ENCODE measurements at places on chromosomes 11 and 22. TPM values are rescaled to one million over a fixed set of nuclear protein-coding genes. Genes with fewer than 3 reads are reported as not detected.

DNA sequence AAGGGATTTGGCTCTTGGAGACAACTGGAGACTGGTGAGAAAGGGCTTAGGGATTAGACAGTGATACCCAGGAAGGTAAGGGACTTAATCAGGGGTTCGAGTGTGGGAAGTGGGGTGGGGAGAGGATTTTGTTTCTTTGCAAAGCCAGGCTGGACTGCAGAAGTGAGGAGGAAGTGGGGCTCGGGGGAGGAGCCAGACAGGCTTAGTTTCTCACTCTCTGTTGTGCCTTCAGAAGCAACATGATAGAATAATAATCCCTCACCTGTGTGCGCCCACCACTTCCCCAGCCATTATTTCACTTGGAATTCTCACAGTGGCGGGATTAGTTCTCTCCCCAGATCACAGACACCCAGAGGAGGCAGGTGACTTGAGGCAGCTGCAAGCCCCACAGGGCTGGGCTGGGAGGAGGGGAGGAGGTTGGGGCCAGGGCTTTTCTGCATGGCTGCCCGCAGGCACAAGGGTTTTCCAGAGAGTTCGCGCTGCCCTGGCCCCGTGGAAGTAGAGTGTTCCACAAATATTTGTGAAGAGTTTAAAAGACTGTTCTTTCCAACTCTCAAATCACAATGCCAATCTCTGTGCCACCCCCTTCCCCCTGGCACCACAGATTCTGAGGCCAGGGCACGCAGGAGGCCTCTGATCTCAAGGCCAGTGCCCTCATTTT lies 4.0 kb upstream of the SEC14L2 start:
- no peak for DNase-seq

DNA sequence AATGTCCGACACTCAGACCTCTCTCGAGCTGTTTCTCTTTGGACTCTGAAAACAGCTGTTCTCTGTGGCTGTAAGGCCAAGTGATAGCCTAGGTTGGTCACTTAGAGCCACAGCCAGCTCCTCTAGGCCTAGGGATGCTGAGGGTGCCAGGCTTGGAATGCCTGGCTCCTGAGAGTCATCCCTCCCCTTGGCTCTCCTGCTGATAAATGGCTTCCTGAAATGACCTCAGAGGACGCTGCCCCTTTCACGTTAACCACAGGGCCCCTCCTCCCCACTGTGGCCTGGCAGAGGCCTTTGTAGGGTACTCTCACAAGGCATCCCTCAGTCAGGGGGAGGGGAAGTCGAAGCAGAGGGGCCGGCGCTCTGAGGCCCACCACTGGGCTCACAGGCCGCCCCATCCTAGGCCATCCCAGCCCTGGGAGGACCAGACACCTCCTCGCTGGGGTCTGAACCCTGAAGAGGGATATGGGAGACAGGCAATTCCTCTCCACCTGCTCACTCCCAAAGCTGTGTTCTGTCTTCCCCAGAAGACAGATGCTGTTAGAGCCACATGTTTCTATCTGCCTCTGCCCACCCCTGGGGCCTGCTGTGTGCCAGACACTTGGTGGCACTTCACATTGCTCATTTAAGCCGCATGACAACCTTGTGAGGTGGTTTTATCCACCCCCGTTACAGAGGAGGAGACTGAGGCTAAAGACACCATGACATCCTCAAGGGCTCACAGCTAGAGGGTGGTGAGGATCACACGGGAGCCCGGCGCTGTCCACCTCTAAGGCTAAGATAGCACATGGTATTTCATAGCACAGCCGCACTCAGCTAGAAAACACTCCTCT lies 50.9 kb downstream of the ARFGAP3 start:
- DNase-seq = no peak

DNA sequence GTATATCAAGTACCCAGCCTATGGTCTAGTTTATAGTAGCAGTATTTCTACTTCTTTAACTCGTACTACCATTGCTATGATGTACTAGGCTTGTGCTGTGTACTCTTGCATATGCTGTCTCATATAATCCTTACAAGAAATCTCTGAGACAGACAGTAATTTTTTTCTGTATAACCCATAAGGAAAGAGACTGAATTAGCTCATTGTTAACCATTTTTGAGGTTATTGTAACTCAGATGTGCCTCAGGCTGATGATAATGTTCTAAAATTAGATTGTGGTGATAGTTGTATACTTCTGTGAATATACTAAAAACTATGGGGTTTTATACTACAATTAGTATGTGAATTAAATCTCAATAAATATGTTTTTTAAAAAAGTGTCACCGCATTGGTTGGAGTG lies 112.2 kb upstream of the RRM1 start:
- no peak for DNase-seq

DNA sequence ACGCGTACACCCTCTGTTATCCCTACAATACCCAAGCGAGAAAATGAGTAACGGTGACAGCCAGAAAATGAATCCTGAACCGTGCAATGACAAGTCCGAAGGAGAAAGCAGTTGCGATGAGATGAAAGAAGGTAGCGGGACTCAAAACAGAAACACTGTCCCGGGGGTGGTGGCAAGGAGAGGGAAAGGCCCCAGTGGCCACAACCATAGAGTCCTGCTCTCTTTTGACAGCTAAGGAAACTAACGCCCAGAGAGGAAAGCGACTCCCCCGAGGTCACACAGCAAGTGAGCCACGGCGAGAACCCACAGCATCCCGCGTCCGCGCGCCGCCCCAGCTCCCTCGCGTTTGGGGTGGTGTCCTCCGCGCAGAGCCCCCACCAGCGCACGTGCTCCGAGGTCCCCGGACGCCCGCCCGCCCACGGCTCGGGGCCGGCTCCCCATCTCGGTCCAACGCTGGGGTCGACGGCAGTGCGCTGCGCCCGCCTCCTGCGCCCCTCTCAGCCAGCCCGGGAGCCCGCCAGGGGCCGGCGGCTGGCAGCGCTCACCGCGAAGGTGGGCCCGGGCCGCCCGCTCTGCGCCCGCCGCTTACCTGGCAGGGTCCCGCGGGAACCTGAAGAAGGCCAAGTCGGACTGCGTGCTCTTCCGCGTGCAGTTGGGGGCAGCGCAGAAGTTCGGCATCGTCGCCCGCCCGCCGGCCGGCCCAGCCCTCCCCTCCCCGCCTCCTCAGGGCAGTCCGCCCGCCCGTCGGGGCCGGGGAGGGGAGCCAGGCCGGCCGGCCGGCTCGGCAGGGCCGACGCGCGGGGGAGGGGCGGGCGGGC lies 564 bp downstream of the THAP12 start:
- DNase-seq = peak; percentile 81

DNA sequence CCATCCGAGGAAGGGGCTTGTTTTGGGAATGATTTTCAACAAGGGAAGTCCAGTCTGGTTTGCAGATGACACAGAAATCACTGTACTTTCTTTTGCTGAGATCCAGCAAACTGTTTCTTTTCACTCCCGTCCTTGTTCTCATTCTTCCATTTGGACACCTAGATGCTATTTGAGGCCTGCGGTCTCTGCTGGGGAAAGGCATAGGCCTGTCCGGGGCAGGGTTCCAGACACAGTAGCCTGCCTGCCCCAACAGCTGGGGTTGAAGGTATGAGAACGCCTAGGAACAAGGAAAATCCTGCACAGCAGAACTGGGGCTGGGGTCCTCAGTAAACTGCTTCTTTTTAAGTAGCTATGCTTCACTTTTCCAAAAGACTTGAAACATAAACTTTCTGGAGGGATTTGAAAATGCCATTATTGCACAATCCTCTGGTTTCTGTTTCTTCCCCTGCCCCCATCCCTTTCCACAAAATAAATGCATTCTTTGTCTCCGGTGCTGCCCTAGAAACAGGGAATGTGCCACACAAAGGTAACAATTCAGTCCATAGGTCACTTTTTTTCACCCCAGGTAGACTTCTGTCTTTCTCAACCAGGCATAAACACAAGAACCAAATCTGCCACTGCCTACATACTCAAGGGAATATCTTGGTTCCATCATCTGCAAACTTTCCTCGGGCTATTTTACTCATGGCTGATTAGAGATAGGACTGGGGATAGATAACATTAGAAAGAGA lies 174.8 kb upstream of the MTMR2 start:
- no peak for DNase-seq

DNA sequence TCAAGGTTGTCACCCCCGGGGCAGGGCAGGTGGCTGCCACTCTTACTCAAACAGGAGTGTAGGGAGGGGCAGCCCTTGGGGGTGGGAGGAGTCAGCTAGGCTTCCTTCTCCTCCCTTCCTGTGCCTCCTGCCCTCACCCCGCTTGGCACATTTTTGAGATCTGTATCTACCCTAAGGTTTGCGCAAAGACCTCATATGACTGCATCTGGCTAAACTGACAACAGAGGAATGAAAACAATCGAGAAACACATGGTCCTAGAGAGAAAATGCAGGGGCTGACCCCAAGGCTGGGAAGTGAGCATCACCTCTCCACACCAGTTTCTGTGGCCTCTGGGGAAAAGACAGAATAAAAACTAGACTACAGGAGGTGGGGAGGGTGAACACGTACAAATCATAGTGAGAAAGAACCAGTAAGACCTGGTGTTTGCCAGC lies 28.1 kb downstream of the IGSF9B start:
- DNase-seq = no peak

- no peak for DNase-seq
Measured at GRCh38 chr22:37797874-37798500, 9.7 kb upstream of the GCAT start.

DNA sequence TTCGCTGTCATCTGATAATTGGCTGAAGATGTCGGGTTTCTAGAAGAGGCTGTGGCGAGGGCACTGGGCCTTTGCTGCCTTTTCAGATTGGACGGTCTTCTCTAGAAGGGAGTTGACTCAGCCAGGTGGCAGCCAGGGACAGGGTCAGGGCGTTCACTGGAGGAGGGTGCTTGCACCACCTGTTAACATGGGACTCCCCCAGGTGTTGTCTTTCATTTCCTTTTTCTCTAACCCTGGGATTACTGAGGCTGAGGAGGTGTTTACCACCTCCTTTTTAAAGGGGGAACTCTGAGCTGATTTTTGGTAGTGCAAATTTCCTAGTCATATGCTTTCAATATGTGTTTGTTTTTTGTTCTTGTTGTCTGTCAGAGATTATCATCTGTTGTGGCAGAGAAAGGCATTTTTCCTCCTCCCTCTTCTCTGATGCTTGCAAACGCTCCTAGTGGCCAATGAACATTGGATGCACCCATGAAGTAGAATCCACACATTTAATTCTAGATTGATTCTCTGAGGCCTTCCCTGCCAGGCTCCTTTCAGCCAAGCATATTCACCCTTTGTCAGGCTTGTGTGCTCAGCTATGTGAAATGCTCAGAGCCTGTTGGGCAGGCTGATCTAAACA lies 54.1 kb downstream of the LDLRAD3 start:
- DNase-seq = no peak

- DNase-seq = peak; percentile 75
Measured at GRCh38 chr22:27790376-27791158, 11.0 kb downstream of the MN1 start.

DNA sequence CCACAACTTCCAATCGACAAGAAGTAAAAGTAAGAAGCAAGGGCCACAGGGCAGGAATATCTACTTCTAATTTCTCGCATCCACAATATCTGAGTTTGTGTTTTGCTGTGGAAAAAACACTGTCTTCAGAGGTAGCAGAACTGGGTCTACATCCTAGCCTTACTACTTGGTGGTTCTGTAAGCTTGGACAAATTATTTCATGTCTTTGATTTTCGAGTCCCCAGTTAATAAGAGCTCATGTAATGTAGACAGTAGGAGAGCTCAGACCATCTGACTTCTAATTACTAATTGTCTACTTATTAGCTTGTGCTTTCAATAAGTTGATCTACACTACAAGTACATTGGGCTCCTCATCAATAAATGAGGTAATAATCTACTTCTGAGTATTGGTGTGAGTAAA lies 13.3 kb upstream of the HBE1 start:
- no peak for DNase-seq

- DNase-seq = no peak
Measured at GRCh38 chr22:42228483-42228882, 42.0 kb downstream of the TCF20 start.

GRCh38 chr11:111978028-111978771 lies 41.1 kb downstream of the DIXDC1 start:
- DNase-seq = no peak

DNA sequence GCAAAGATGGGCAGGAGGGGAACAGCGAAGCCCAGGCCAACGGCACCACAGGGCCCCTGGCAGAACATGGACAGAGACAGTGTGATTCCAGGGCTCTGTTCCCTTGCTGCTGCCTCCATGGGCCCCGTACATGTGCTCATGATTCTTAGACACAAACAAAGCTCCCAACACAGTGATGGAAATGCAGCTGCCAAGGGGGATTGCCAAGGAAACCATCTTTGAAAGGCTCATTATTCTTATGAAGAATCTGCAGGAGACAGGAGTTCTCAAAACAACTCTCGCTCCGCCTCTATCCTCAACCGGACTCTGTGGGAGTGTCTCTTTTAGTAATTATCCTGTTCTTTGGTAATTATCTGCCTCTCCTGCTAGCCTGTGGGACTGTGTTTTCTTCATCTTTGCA lies 32.2 kb downstream of the SERPINH1 start:
- DNase-seq = no peak

GRCh38 chr11:5703741-5704536 lies 14.3 kb downstream of the TRIM22 start:
- DNase-seq = no peak

GRCh38 chr11:128411812-128412211 lies 175.5 kb downstream of the ETS1 start:
- no peak for DNase-seq

- no peak for DNase-seq
Measured at GRCh38 chr22:28414913-28415312, 264.7 kb downstream of the TTC28 start.

Gene OR5B21
- total RNA-seq = not detected

Gene MYBPC3
- 2,397 TPM for total RNA-seq
